ENCODE measurements at places on chromosomes 13 and 19.
A peak's percentile ranks its signal among the peaks of the same experiment; 100 is the strongest.

GRCh38 chr13:28273919-28274318 lies 135.6 kb downstream of the PAN3 start:
- DNase-seq = no peak

DNA sequence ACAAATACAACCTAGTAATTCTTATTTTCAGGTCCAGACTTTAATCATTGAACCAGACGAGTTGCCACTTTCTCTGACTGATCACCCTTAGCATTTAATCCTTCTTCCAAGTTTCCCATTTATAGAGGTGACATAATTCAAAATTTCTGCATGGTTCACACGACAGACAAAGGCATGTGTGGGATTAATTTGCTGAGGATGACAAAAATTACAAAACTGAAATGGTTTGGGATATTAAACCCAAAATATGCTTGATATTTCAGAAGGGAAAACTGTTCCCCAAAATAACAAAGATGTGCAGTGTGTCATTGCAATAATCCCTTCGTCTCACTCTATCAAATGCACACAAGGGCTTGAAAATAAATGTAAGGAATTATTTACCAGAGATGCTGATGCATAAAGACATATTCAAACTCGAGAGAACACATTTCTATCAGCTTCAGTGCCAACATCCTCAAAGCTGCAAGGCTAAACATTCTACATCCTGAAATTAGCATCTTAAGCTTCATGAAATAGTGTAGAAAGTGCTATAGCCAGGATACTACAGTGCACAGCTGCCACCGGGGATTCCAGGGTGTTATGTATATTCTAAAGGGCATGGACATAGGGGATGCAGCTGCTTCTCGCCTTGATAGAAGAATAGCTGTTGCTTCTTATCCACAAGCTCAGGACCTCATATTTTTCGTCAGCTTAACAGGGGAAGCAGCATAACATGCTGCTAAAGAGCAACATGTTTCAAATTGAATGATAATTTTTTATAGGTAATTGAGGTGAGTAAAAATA lies 198.7 kb upstream of the SLITRK1 start:
- DNase-seq = no peak

DNA sequence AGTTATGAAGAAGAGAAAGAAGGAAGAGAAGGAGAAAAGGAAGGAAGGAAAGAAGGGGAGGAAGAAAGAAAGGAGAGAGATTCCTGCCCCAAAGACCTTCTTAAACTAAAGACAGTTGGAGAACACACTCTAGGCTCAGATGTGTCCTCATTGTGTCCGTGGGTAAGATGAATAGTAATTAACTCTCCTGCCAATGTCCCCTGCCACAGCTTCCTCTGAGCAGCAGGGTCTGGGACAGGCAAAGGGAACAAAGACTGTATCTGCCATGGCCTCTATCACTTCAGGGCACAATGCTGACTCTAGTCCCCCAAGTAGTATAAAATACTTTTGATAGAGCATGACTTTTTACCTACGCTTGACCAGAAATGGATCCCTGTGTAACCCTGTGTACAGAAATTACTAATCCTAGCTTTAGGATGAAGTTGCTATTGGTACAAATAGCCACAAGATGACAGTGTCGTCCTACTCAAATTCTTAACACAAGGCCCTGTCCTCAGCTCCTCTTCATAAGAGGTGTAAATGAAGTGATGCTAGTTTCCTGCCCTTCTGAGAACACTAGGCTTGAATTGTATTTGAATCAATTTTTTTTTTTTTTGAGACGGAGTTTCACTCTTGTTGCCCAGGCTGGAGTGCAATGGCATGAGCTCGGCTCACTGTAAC lies 186.2 kb upstream of the GPR12 start:
- DNase-seq = peak; percentile 86

GRCh38 chr13:23159205-23159759 lies 21.5 kb upstream of the SGCG start:
- DNase-seq = peak; percentile 2

DNA sequence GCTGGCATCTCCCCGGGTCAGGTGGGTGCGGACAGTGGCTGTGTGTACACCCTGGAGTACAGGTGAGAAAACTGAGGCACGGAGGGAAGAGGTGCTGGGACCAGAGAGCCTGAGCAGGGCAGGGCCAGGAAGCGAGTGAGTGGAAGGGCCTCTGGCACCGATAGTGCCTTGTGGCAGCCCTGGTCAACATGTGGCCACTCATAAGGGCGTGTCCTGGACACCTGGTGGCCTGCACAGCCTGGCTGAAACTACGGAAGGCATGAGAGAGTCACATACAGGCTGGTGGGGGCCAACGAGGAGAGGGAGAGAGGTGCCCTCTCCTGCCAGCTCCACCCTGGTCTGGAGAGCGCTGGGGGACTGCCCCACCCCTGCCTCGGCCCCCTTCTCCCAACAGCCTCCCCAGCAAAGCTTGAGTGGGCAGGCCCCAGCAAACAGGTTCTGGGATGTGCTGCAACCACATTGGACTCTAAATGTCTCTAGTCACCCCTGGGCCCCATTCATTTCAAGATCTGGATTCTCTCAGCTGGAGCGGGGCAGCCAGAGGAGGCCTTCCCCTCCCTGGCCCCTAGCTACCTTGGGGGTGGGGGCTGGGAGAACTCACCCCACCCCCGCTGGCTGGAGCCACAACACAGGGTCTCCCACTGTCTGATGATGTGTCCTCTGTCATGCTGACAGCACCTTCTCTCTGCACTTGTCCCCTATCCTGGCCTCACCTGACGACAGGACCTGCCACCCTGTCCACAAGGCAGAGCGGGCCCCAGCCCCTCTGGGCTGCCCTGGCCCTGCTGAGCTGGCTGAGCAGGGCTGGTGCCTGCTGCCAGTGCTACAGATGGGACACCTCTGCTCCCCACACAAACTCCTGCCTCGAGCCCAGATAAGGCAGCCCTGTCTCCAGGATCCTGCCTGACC lies 5.8 kb downstream of the CBARP start:
- no peak for DNase-seq

- no peak for DNase-seq
Measured at GRCh38 chr13:84973661-84974060, 825.6 kb downstream of the SLITRK6 start.

- no peak for DNase-seq
Measured at GRCh38 chr13:102687520-102687919, 7.3 kb downstream of the METTL21C start.

- DNase-seq = no peak
Measured at GRCh38 chr13:92974905-92975429, 251.6 kb upstream of the GPC6 start.

DNA sequence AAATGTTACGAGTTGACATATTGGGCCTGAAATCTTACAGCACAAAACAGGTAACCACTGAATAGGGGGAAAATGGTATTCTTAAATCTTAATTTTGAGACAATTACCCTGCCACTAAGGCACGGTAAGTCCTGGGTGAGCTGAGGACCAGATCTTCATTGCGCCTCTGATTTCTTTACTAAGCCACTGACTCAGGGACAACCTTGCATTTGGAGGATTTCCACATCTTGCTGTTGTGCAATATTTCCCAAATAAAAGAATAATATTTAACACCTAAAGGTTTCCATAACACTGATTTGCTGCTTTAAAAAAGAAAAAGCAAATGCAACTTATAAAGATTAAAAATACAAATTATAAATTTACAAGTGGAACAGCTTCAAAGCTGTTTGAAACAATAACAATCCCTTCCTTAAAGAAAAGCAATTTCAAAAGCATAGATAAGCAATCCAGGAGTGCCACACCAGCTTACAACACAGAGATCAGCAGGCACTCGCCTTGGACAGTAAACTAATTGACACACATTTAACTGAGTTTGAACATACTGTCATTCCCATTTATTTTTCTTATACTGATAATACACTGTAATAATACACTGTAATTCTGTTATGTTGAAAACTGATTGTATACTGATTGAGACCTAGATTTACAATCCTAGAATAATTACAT lies 79.6 kb upstream of the DOCK9 start:
- peak; percentile 67 for DNase-seq

- DNase-seq = no peak
Measured at GRCh38 chr13:113656831-113657671, 947 bp downstream of the ATP4B start.

GRCh38 chr13:98394820-98395510 lies 181.9 kb downstream of the STK24 start:
- no peak for DNase-seq

DNA sequence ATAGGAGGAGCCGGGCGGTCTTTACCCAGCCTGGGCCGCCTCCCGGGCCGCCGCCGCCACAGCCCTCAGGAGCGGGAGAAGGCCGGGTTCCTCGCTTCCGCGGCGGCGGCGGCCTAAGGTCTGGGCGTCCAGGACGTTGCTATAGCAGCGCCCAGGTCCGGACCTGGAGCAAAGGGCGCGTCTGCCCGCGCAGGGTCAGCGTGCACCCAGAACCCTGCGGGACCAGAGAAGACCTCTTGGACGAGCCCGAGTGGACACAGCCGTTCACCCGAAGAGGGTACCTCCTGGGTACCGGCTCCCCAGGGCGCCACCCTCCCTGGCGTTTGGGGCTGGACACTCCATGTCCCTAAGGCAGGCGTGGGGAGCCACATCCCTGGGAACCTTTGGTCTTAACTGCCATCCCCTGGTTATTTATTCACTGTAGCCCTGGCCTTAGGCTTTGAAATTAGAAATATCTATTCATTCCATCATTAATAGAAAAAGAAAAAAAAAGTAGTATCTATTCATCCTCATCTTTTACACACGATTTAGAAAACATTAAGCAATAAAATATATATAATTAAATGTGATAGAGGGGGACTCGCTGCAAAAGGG lies 2.4 kb downstream of the DZIP1 start:
- DNase-seq = peak; percentile 33

GRCh38 chr19:9796113-9796773 lies 22.6 kb downstream of the FBXL12 start:
- DNase-seq = peak; percentile 93

GRCh38 chr19:49701271-49701786 lies 10.4 kb downstream of the CPT1C start:
- no peak for DNase-seq

DNA sequence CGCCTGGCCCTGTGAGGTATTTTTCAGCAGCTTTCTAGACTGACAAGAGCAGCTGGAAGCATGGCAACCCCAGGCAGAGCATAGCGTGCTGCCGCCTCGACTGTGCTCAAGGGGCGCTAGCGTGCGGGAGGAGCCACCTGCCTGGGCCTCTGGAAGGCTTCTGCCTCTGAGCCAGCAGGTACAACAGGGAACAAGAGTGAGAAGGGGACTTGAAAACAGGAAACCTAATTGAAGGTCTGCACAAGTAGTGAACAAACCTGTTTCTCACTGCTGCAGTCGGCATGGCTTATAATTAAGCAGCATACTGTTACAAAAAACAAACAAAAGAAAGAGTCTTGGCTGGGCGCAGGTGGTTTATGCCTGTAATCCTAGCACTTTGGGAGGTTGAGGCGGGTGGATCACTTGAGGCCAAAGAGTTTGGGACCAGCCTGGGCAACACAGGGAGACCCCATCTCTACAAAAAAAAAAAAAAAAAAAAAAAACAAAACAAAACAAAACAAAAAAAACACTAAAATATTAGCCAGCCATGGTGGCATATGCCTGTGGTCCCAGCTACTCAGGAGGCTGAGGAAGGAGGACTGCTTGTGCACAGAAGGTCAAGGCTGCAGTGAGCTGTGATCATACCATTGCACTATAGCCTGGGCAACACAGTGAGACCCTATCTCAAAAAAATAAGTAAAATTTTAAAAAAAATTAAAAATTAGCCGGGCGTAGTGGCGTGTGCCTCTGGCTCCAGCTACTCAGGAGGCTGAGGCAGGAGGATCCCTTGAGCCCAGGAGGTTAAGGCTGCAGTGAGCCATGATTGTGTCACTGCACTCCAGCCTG lies 12.6 kb upstream of the GARRE1 start:
- DNase-seq = no peak

DNA sequence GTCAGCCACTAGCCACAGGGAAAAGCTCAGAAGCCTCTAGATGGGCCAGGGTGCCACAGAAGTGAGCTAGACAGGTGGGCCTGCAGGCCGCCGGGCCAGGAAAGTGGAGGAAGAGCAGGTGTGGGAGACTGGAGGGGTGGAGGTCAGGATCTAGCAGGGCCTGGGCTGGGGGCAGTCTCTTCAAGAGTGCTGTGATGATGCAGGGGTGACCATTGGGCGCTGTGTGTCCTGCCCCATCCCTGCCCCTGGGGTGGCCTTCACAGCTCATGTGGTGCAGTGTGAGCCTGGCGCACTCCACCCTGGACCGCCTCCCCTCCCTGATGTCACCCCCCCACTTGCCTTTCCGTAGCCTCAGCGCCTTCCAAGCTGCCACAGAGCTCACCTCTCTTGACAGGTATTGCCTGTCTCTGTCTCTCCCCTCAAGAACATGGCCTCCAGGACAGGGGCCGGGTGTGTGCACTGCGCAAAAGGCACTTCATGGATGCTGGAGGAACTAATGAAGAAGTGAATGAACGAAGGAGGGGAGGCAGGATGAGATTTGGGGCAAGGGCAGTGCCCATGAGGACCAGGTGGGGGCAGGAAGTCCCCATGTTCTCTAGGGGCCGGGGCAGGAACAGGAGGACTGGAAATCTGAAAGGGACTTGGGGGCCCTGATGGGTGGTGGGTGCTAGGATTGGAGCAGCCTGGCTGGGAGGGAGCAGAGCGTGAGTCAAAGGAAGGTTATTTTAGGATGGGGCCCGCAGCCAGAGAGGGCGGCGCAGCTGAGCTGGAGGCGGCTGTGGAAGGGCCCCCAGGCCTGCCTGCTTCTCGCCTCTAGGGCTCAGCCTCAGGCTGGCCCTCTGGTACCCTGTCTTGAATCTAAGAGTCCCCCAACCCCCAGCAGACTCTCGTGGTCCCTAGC lies 6.6 kb downstream of the SSBP4 start:
- DNase-seq = peak; percentile 66

GRCh38 chr19:45076029-45076850 lies at the start of gene ZNF296:
Gene ZNF296 (minus strand): TSS chr19:45076478. CDS start chr19:45076373, 105 bp downstream.
- peak; percentile 21 for DNase-seq

- no peak for DNase-seq
Measured at GRCh38 chr19:7516333-7516732, 430 bp downstream of the ZNF358 start.

GRCh38 chr19:39223703-39224279 lies 19.7 kb upstream of the SYCN start:
- DNase-seq = peak; percentile 20

GRCh38 chr19:16342002-16342715 lies 17.5 kb downstream of the KLF2 start:
- peak; percentile 82 for DNase-seq

GRCh38 chr13:31018511-31018910 lies 86.1 kb downstream of the TEX26 start:
- DNase-seq = no peak

DNA sequence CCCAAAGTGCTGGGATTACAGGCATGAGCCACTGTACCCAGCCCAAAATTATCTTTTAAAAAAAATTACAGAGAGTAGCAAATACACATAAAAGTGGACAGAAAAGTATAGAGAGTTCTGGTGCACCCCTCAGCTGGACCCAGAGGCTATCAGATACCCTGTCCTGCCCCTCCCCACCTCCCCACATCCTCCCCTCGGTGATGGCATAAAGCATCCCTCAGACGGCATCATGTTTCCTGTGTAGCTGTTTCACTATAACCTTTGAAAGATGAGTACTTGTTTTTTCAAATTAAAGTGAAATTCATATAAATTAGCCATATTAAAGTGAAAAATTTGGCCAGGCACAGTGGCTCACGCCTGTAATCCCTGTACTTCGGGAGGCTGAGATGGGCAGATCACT lies 20.1 kb downstream of the SLC27A1 start:
- no peak for DNase-seq

GRCh38 chr19:38045554-38046253 lies 138.7 kb downstream of the SIPA1L3 start:
- no peak for DNase-seq

GRCh38 chr13:75855847-75856246 lies 219.7 kb downstream of the LMO7 start:
- DNase-seq = no peak

- DNase-seq = no peak
Measured at GRCh38 chr13:52164989-52165388, 5.6 kb upstream of the NEK3 start.

Data from fibroblast of the aortic adventitia (primary cell).